Type B pancreatic cell (in vitro differentiated cells): ENCODE measurements at places on chromosomes 1 and 21.

DNA sequence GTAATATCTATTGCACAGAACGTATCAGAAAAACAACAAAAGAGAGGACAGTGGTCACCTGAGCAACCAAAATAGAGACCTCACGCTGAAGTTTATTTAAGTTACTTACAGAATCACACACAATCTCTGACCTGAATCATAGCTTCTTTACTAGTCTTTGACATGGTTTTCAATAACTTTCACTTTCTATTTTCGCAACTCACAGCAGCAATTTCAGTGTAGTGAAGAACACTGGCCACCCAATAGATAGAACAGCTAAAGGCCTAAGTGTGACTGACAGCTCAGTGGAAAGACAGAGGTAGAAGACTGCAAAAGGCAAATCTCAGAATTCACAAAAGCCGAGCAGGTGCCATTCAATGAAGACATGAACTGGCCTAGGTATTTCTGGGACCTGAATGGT is 435.6 kb upstream of the CHRM3 start:
- DNase-seq: no peak

DNA sequence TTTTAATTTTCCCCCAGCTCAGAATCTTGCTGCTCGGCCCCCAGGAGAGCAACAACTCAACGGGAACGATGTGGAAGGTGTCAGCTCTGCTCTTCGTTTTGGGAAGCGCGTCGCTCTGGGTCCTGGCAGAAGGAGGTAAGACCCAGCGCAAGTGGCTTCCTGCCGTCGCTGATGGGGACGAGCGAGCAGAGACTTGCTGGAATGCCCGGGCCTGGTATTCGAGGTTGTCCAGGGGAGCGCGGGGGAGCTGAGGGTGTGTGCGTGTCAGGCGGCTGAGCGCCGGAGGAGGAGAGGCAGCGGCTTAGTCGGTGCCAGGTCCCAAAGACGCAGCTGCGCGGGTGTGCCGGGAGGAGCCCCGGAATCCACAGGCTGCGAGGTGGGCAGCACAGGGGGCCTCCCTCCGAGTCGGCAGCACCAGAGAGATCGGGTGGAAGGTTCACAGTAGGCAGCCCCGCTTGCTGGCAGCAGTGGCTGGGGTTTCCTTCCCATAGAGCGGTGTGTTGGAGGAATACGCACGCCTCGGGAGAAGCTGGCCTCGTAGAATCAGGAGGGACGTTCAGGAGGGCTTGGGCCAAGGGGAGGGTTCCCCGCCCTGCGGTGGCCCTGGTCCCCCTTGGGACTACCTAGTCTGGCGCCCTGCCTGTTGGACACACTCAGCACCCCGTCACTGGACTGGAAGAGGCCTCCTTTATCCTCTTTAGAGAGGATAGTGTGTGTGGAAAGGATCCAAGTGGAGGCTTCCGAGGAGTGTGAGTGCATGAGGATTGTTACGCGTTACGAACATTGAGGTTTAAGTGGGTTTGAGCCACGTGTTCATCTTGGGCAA is 547 bp downstream of the PDPN start:
- DNase-seq: peak; percentile 72

DNA sequence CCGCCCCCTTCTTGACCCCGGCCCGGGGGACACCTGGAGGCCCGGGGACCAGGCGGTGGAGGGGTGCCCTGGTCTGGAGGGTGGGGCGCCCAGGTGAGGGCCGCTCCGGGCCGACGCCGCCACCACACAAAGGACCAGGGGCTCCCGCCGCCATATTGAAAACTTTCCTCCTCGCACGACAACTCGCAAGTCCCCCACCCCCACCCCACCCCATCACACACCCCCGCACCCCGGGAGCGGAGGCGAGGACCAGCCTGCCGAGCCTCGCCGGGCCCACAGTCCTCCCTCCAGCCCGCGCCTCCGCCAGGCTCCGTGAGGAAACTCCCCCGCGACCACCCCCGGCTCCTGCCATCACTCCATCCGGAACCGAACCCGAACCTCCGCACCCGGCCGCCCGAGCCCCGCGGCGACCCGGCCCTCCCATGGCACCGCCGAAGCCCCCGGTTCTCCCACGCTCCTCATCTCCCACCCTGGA is 733 bp downstream of the KDM5B start:
- DNase-seq: peak; percentile 74

DNA sequence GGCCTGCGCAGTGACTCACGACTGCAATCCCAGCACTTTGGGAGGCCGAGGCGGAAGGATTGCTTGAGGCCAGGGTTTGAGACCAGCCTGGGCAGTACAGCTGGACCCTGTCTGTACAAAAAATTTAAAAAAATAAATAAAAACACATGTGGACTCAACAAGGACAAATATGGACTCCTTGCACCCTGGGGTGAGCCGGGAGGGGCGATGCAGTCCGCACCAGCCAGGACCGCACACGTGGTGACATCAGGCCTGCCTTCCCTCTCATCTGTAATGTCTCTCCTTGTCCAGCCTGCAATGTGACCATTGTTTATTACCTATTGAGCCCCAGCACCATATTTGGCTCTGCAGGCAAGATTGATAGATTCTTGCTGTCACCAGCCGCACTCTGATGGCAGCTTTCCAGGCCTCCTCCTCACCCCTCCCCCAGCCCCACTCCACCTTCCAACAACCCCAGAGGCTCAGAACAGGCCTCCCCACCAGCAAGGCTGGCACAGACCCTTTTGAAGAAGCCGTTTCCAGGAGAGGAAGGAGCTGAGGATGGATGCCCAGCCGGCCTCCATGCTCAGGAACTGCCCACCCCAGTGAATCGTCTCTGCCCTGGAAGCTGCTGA is 55.2 kb downstream of the IRF2BP2 start:
- no peak for DNase-seq

DNA sequence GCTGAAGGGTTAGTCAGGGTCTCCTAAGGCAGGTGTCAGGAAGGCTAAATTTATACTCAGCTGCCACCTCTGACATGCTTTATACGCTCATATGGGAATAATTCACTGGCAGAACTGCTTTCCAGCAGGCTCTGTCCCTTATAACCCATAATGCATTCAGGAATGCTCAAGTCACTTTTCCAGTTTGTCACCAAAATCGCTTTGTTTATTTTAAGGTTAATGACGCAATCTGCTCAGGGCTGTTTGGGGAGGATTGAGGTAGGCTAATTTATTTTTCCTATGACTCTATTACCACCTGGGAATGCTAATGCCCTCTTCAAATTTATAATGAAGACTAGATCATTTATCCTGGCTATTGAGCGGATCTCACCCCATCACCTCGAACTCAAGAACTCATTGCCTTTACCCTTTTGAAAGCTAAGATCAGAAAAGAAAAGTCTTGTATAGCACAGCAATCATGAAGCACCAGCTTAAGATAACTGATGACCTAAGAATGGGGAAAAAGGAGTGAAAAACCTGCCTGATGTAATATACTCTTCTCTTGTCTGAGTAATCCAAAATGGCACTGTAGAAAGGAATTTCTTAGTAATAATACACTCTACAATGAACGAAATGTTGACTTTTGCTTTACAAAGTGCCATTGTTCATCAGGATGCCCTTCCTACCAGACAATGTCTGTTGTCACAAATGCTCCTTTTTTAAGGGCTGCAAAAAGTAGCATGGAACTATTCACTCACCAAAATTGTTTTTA is 97.9 kb upstream of the EXO1 start:
- DNase-seq: no peak

GRCh38 chr21:43956670-43957035 is 55.5 kb upstream of the TRAPPC10 start:
- no peak for DNase-seq

DNA sequence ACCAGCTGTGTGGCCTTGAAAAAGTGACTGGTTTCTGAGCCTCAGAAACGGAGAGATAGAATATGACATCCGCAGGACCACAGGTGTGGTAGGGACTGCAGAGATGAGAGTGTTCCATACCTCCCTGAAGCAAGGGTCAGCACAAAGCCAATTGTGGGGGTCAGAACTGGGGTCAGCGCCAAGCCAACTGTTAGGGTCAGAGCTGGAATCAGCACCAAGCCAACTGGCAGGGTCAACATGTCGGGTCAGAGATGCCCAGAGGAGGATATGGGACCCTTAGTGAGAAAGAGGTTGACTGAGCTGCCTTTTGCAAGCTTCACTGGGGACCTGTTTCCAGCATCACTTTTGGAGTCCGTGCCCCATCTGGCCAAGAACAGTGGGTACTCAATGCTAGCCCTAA is 93.9 kb downstream of the MATN1 start:
- no peak for DNase-seq

DNA sequence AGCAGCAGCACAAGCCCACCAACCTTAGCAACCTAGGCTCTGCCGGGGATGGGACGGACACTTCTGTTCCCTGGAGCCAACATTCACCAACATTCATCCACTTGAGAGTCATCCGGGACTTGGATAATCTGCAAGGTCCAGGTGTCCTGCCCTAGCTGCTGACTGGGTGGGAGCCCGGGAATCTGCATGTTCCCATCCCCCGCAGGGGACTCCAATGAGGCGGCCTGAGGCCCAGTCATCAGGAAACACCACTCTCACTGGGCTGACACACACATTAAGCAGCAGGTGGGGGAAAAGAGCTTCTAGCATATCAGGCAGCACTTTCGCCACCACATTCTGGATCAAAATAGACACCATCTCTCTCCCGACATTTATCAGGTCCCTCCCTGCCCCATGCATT is 38.4 kb upstream of the CCSAP start:
- no peak for DNase-seq

GRCh38 chr1:21610027-21610426 is 59.1 kb downstream of the RAP1GAP start:
- DNase-seq: no peak

DNA sequence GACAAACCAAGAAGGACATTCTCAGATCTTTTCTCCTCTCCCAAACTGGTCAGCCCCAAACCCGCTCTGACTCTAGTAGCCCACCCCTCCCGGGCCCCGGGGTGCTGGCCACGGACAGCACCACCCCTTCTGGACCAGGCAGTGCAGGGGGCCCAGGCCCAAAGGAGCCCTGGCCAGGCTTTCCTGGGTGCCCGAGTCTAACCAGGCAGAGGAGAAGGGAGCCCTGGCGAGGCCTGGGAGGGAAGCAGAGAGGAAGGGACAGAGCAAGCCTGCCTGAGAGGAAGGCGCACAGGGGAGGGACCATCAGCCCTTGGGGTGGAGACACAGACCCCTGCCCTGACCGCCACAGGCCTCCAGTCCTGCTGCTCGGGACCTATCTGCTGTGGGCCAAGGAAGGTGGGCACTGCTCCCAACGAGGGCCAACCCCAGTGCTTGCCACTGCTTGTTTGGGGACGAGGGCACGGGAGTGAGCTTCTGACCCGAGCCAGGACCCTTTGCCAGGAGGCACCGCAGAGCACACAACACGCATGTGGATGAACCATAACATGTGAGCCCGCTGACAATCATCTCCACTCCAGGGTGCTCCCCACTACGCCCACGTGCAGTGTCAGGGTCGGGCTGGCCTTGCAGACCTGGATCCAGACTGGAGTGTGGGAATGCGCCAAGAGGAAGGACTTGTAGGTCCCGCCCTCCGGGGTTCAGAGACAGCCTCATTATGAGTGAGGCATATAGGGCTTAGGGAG is 57.6 kb downstream of the KCNAB2 start:
- no peak for DNase-seq

GRCh38 chr1:107555578-107555977 is 409.4 kb downstream of the VAV3 start:
- no peak for DNase-seq

DNA sequence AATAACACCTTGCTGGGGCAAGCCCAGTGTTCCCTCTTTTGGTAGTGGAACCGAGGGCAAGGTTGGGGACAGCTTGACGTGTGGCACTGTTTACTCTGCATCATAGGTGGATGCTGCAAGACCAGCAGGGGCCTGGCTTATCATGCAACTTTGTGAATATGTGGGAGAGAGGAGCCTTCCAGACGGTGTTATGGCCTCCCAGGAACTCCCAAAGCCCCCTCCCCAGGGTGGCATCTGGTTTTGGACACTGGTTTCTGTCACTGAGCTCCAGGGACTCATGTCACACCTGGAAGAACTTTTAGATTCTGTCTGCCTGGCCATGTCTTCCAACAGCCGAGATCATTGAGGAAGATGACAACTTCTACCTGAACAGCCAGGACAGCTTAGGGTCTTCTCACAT is 1.4 kb upstream of the TLR5 start:
- no peak for DNase-seq

GRCh38 chr1:2344744-2345296 is 46.5 kb downstream of the MORN1 start:
- DNase-seq: no peak

- DNase-seq: no peak
These were observed 169.1 kb downstream of the C1orf21 start for GRCh38 chr1:184555665-184556641.

- no peak for DNase-seq
These were observed 30.3 kb downstream of the WNT4 start for GRCh38 chr1:22112554-22112953.

DNA sequence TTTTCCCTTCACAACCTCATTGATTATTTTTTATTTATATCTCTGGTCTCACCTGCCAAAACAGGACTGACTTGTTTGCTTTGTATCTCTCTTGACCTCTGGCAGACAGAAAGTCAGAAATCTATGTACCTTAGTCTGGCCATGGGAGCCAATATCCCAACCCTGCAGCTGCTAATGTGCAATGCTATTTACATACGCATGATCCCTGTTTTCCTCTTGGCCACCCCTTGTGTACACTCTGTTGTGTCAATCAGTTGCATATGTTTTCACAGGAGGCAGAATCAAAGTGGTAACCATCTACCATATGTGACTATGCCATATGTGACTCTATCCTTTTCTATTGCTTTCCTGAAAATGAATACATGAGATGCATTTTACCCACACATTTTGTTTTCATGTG is 688.8 kb downstream of the PLA2G4A start:
- no peak for DNase-seq

DNA sequence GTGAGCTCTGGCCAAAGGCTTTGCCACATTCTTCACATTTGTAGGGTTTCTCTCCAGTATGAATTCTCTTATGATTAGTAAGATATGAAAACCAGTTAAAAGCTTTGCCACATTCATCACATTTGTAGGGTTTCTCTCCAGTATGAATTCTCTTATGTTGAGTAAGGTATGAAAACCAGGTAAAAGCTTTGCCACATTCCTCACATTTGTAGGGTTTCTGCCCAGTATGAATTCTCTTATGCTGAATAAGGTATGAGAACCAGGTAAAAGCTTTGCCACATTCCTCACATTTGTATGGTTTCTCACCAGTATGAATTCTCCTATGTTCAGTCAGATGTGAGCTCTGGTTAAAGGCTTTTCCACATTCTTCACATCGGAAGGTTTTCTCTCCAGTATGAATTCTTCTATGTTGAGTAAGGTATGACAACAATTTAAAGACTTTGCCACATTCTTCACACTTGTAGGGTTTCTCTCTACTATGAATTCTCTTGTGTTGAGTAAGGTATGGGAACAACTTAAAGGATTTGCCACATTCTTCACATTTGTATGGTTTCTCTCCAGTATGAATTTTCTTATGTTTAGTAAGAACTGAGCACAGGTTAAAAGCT is 20.7 kb downstream of the ZNF695 start:
- DNase-seq: no peak
